Adipocyte (in vitro differentiated cells): ENCODE measurements at places on chromosomes 6 and 20.

- DNase-seq: peak; percentile 74
These were observed 16.4 kb upstream of the HMGN4 start for GRCh38 chr6:26521600-26522391.

DNA sequence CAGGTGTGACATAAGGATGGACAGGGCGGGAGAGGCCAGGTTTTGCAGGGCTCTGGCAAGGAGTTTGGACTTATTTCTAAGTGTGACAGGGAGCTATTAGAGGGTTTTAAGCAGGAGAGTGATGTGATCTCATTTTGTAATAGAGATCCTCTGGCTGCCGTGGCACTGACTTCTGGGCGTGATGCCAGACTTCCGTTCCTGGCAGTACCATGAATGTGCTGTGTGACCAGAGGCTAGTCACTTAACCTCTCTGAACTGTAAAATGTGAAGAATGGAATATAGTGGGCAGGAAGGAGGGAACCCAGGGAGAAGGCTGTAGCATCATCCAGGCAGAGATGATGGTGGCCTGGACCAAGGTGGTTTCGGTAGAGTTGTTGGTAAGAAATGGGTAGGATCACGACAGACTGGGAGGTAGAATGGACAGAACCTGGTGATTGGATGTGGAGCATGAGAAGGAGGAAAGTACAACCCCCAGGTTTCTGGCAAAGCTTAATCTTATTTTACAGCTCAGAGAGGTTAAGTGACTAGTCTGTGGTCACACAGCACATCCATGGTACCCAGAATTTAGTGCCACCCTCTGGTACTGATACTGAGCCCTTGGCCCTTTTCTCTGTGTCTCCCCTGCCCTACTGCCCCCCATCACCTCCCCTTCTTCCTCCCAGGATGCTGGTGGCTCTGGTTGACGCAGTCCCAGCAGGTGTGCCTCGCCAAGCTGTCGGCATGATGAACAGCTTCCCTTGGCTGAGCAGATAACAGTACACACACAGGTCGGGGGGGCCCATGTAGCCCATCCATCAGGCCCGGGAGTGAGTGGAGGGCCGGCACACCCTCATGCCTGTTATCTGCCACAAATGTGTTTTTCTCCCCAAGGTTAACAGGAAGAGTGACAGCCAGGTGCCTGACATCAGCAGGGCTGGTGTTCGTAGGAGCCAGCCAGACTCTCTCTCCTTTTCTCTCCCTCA is 52.9 kb upstream of the CTNNBL1 start:
- no peak for DNase-seq

- no peak for DNase-seq
These were observed 17.0 kb upstream of the MRS2 start for GRCh38 chr6:24385536-24386269.

DNA sequence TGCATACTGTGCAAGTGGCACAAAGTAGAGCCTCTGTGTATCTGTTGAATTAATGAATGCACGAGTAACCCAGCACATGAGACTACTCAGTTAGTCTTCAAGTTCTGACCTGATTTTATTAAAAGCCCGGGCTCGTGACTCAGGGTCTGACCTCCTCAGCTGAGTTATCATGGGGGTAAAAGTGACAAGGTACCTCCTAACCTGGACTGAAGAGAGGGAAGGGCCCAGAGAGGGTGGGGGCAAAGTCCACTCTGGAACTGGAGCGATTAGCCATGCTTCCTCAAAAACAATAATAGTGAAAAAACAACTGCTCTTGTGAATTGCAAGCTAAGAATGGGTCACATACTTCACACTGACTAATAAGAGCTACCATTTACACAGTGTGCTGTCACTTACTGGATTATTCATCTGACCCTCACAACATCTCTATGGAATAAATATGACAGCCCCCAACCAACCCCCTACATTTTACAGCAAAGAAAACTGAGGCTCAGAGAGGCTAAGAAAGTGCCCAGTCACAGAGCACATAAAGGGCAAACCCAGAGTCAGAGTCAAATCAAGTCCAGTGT is 26.7 kb downstream of the TRERF1 start:
- no peak for DNase-seq

DNA sequence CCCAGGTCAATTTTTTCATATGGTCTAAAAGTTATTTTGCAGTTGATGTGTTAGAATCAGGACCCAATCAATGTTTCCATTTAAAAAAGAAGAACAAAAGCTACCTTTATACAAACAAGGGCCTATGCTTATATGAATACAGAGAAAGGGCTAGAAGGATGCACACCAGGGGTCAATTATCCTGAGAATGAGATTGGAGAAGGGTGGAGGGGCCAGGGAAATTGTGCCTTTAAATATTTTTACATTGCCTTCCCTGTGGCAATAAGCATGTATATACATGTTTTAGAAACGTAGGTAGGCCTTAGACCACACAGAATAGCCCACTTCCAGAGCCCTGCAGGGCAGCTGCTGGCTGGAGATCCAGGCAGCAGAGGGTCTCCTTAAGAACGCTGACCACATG is 12.7 kb downstream of the EXOC2 start:
- DNase-seq: no peak

DNA sequence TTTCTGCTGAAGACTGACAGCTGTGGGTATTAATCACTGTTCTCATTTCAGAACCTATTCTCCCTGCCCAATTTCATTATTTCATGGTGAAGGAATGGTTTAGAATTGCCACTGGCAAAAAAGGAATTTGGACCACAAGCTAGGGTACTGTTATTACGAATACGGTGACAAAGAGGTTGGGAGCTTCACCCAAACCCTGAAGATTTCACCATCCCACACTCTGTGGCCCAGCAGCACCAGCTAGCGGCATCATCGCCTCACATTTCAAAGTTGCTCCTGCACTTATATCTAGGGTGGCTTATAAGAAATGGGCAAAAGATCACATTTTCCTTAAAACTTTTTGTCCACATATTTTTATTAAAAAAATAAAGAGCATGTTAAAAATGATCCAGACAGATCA is 236.1 kb downstream of the SYNDIG1 start:
- DNase-seq: peak; percentile 31

- DNase-seq: peak; percentile 15
These were observed 473.8 kb upstream of the HSF2 start for GRCh38 chr6:121925534-121926255.

DNA sequence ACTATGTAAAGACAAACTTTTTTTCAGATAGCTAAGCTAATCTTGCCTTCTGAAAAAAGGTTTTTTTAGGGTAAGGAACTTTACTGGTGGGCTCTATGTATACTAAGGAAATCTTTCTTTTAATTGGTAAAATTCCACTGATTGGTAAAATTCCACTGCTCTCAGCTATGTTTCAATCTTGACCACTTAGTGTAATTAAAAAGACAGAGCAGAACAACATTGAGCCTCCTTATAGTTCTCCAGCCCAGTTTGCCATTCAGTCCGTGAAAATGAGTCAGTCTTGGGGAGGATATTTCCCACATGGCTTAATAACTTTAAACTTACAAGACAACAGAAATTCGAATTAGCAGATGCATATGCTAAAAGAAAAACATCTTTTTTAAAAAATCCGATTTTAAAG is 92.7 kb downstream of the EYA4 start:
- no peak for DNase-seq

GRCh38 chr20:38216746-38217595 is 43.6 kb downstream of the KIAA1755 start:
- no peak for DNase-seq

DNA sequence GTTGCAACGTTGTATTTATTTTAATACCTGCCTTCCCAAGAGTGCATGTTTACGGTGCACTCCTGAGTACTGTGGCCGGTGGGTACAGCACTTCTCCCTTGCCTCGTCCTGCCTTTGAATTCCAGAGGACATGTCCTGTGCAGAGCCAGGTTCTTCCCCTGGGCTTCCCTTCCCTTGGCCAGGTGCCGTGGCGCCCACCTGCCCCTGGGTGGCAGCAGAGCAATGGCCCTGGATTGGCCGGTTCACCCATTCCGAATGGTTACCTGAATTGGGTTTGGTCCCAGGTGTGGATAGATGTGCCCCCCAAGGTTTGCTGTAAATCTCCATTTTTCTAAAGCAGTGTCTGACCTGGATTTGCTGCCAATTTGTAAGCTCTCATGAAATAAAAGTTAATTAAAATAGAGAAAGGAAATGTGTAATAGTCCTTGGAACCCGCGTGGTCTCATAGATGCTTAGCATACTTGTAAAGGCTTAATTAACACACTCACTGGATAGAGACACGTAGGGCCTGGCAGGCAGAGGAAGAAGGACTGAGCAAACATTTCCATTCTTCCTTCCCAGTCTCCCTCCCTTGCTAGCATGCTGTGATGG is 40.6 kb downstream of the DTD1 start:
- no peak for DNase-seq

- no peak for DNase-seq
These were observed 14.9 kb downstream of the RCAN2 start for GRCh38 chr6:46476301-46476700.

GRCh38 chr6:44039191-44039719 is 88.0 kb downstream of the MRPL14 start:
- no peak for DNase-seq

- DNase-seq: no peak
These were observed 52.6 kb downstream of the GINS1 start for GRCh38 chr20:25459916-25460535.

GRCh38 chr20:35009665-35010328 is 54.1 kb downstream of the MYH7B start:
- DNase-seq: no peak

GRCh38 chr6:125073071-125073470 is 80.5 kb upstream of the TPD52L1 start:
- no peak for DNase-seq

DNA sequence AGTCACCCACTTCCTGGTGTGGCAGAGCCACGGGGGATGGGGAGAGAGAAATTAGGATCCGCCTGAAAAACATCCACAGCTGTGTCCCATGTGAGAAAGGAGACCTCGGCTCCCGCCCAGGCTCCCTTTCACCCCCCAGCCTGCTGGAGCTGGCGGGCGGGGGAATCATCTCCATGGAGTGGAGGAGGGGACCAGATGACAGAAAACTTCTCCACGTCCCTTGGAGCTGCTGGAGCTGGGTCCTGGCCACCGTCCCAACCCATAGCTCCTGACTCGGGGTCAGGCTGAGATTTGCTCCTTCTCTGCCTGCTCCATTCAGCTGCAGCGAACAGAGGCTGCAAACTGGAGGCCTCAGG is 113.8 kb downstream of the CEBPB start:
- peak; percentile 34 for DNase-seq

GRCh38 chr6:46104209-46104608 is 25.6 kb upstream of the ENPP4 start:
- no peak for DNase-seq

DNA sequence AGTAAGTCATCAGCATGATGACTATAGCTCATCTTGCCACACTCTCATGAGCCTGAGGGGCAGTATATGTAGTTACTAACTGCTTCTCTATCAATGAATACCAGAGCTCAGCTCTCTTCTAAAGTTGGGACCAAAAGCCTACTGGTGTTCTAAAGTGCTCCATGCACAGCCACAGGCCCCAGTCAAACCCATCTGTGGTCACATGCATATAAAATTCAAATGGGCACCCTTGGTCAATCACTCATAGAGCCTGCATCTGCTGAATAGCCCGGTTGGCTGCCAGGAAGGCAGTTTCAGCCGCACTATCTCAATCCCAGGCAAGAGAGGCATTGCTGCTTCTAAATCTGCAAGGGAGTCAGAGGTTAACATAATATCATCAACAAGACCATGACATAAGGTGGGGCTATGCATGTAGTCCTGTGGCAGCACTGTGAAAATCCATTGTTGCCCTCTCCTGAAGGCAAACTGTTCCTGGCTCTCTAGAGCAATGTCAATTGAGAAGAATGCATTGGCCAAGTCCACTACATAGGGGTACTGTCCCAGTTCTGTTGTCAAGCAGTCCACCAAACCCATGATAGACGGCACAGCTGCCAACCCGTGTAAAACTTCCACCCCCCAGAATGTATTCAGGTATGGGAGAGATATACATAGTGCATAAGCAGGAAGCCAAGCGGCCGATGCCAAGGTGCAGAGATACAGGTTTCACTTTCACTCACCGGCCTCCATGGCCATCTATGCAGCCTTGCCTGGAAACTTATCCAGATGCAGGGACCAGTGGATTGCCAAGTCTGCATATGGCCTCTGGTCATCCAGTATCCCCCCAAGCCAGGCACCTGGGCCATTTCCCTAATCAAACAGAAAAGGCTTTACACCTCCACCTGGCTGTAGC is 76.2 kb downstream of the ALDH8A1 start:
- DNase-seq: no peak

DNA sequence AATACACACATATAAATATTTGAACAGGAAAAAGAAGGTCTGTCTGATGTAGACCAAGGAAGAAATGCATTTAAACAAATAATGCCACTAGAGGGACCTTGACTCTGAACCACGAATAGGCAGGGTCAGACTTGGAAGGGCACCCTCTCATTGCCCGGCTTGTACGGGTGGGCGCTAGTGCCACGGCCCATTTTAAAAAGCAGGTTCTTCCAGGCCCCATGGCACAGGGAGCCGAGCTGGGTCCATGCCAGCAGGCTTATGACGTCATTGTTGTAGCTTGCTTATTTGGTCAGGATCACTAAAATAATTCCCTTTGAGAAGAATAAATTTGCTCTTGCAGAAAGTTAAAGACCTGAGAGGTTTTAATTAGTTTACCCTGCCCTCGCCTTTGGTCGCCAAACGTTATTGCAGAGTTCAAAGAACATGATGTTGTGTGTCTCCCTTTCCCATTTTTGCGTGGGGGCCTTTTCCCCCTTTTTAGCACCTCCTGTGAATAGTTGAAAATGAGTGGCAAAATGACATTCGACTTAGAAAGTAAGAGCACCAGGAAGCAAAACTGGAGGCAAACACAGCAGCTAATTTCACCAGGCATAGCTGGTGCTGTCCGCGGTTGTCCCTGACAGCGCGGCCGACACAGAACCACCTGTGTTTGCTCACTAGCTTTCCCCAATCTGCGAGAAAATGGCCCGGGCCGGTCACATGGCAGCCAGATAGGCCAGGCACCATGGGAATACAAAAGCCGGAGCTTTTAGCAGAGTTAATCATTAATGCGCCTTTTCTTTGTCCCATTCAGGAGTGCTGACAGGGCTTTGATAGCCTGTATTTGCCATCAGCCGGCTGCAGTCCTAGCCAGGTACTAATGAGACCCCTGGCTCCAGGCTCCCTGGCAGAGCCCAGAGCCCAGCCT is 93.8 kb downstream of the FOXA2 start:
- DNase-seq: peak; percentile 0

- DNase-seq: no peak
These were observed 51.8 kb downstream of the HECA start for GRCh38 chr6:139186692-139187091.

- peak; percentile 17 for DNase-seq
These were observed 172.6 kb upstream of the LAMA2 start for GRCh38 chr6:128710315-128710714.

DNA sequence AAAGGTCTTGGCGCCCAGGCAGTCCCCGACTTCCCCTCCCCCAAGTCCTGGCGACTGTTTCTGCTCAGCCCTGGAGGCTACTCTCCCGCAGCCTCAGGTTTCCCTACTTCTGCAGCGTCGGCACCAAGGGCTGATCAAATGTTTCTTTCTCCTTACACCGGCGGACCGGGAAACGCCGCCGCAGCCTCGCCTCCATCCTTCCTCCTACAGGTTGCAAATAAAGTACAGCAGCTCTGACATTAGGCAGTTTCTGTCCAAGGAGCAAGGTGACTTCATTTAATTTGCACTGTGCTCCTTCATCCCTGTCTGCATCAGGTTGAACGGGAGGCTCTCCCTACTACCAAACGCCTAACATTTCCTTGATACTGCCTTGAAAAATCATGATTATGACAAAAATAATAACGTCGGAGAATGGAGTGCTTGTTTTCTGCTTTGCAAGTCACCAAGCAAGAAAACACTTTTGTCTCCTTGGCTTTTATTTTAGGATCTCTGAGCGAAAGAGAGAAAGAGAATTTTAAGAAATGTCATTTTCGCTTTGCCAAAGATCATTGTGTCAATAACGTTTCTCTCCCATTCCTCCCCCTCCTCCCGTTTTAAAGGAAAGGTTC is 1.0 kb downstream of the CLIC5 start:
- DNase-seq: no peak

GRCh38 chr6:33874136-33874760 is 70.4 kb upstream of the MLN start:
- no peak for DNase-seq
